ENCODE measurements at places on chromosomes 1 and 21.

DNA sequence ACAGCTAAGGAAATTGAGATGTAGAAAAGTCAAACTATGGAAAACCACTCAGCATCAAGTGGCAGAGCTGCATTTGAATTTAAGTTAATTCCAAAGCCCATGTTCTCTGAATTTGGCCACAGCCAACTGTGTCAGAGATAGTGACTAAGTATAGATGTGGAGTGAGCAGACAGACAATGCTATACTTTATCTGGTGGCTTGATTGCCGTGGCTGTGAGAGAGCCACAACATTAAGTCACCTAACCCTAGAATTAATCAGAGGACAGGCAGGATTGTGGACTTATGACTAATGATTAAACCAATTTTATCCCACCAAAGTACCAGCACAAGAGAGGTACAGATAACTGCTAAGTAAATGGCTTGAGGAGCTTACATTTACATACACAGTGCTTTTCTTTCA, 209.8 kb downstream of the TPR start:
- DNase-seq: no peak

DNA sequence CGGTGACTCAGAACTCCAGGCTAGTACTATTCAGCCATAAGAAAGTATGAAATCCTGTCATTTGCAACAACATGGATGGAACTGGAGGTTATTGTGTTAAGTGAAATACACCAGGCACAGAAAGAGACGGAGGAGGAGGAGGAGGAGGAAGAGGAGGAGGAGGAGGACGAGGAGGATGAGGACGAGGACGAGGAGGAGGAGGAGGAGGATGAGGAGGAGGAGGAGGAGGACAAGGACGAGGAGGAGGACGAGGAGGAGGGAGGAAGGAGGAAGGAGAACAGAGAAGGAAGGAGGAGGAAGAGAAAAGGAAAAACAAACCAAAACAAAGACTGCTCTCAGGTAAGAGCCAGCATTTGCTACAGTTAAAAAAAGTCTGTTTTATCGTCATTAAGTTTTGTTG, 178.7 kb downstream of the NPHP4 start:
- DNase-seq: no peak

GRCh38 chr21:17461014-17461413, 51.8 kb upstream of the CXADR start:
- DNase-seq: no peak

GRCh38 chr1:44929531-44929930, 56.9 kb downstream of the EIF2B3 start:
- no peak for DNase-seq

DNA sequence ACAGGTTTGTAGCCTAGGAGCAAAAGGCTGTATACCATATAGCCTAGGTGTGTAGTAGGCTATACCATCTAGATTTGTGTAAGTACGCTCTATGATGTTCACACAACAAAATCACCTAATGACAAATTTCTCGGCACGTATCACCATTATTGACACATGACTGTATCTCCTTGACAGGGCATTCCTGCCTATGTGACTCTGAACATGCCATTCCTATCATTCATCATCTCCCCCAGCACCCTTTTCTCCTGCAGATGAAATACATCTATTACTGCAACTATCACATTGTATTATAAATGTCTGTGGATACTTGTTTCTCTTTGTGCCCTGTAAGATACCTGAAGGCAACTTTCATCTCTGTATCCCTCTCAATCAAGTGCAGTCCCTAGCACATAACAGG, 29.9 kb downstream of the TP53BP2 start:
- DNase-seq: no peak

- DNase-seq: no peak
Measured at GRCh38 chr1:109885589-109885988, 25.1 kb upstream of the CSF1 start.

DNA sequence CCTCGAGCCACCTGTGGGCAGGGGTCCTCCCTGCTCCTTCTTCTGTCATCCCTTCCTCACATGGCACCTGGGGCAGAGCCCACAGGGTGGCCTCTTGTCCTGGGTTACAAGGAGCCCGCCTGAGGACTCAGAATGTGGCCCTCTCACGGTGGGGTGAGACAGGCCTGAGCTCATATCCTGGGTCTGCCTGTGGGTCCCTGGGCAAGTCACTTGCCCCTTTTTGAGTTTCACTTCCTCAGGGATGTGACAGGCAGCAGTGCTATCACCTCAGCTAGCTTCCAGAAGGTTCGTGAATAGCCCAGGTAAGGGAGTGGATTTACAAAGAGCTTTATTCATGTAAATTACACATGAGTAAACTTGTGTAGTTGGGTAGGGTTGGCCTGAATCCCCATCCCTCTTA, 33.5 kb downstream of the HTR6 start:
- DNase-seq: no peak

- no peak for DNase-seq
Measured at GRCh38 chr21:41931041-41931451, 22.8 kb downstream of the C2CD2 start.

- peak; percentile 72 for DNase-seq
Measured at GRCh38 chr1:241457421-241457820, 62.1 kb downstream of the FH start.

DNA sequence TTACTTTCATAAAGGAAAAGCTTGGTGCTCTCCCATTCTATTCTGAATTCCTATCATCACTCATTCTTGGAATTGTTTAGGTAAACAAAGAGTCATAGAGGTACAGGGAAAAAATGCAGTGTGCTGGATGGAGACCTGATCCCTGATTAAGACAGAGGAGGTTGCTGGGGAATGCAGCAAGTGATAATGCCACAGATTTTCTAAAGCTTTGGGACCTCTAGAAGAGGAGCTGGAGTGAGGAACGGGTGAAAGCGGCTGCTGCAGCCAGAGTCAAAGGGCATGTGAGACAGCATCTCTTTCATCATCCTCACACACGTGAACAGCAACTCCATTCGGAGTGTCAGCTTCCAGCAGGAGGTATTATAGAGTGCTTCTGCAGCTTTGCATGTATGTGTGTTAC, 54.9 kb upstream of the DIPK1A start:
- peak; percentile 36 for DNase-seq

- no peak for DNase-seq
Measured at GRCh38 chr21:42521384-42521783, 7.7 kb downstream of the SLC37A1 start.

DNA sequence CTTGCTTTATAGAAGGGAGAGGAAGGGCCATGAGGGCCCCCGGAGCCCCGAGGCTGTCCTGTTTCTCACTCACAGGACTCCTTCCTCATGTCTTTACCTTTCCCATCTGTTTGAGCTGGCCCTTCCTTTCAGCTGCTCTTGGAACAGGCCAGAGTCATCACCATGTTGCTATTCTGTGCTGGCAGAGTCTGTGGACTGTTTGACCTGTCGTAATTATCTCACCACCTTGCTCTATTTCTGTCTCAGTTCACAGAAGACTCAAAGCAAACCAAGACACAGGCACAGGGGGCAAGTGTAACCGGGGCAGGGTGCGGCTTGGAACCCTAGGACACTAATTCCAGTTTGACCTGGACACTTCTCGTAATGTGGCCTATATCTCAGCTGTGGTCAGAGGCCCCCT, 104.3 kb upstream of the CD34 start:
- no peak for DNase-seq

GRCh38 chr1:119318466-119319309, 49.9 kb upstream of the HAO2 start:
- DNase-seq: no peak

GRCh38 chr1:248622570-248623001, 12.3 kb downstream of the OR2T11 start:
- peak; percentile 6 for DNase-seq

- DNase-seq: peak; percentile 59
Measured at GRCh38 chr21:31732597-31733550, 956 bp upstream of the SCAF4 start.

DNA sequence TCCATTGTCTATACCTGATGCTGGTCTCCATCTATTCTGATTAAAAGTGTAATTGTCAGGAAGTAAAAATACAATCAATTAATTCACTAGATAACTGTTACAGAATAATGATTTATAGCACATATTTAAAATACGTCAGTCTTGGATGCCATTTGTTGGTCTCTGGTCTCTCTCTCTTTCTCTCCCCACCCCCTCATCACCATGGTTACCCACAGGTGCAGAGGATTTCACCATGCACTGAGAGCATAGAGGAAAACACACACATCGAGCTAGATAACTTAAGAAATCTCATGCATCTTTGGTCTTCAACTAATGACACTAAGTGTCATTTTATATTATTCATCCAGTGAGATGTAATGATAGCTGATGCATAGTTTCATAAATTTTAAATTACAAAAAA, 33.4 kb downstream of the LRRC53 start:
- DNase-seq: no peak

DNA sequence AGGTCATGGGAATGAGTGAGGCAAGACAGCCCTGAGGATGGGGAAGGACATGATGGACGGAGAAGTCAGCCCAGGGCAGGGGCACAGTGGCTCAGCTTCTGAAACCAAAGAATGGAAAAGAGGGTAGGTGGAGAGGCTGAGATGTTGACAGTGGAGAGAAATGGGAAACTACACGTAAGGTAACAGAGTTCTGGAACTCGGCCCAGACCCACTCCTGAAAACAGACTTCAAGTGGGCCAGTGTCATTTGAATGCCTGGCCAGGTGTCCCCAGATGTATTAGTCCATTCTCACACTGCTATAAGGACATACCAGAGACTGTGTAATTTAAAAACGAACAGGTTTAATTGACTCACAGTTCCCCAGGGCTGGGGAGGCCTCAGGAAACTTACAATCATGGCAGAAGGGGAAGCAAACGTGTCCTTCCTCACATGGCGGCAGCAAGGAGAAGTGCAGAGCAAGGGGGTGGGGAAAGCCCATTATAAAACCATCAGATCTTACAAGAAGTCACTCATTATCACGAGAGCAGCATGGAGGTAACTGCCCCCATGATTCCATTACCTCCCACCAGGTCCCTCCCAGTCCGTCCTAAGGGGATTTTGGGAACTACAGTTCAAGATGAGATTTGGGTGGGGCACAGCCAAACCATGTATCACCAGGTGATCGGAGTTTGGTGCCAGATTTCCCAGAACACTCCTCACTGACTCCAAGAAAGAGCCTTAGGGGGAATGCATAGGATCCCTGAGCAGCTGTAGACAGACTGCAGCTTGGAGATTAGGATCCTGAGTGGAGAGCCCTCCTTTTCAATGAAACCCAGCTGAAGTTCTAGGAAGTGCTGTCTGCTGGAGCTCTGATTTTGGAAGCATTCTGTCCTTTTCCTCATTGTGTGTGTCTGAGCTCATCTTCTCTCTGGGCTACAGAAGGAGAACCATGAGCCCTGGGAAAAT, 40.3 kb downstream of the FHAD1 start:
- DNase-seq: no peak

DNA sequence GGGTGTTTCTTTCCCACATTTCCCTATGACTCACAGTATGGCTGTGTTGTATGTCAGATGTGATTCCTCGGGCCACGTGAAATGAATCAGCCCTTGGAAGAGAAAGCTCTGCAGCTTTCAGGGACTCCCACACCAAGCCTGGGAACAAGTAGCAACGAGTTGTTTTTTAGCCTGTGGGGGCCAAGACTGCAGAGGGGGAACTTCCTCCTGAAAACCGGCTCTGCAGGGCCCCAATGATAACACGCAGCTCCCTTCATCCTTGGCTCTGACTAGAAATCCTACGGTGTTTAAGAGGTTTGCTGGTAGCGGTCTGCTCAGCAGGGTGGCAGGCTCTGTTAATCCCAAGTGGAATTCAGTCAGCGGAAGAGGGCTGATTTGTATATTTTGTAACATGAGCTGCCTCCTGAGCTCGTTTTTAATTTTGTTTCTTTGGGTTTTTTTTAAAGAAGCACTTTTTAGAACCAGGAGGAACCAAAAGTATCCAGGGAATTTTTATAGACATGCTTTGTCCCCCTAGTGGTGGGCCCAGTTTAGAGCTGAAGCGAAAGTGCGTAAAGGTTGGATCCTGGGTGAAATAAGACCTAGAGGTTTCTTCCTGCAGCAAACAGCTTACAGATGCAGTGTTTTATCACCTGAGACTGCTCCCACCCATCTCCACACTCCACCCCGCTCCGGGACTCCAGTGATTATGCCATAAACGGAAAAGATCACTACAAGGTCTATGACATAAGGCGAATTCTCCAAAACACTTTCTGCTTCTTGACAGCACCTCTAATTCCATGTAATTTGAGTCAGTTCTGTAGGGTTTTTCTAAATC, 48.8 kb downstream of the LAMC2 start:
- peak; percentile 88 for DNase-seq

- DNase-seq: no peak
Measured at GRCh38 chr1:87718241-87718950, 389.7 kb downstream of the LMO4 start.

DNA sequence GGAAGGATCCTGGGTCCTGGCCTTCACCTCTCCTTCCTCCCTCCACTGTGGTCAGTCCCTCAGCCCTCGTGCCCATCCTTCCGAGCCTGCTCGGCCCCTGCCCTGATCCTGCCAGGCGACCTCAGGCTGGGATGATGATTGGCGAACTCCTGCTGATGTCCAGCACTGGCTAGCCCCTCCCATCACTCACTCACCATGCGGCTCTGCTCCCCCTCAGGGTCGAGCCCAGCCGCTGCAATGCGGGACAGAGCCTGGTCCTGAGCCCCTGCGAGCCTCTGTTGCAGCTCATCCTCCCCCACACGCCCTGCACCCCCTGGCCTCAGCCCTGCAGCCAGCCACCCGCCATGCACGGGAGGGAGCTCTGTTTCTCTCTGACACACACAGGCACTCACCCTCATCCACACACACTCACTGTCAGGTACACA, 100.2 kb downstream of the DMRTB1 start:
- DNase-seq: no peak

DNA sequence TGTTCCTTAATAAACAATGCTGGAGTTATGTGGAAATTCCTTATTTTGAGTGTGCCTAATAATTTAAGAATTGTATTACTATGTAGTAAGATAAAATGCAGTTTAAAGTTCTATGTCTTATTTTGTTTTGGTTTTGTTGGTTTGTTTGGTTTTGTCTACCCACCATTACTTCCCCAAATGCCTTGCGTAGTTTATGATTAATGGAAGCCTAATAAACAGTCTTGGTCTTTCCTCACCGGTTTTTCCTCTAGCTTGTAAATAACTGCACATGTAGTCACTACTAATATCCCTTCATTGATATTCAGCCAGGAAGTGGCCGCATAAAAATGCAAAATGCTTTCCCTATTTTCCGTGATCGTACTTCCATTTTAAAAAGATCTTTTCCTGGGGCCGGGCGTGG, 2.9 kb downstream of the SDCCAG8 start:
- DNase-seq: no peak

- DNase-seq: no peak
Measured at GRCh38 chr1:68144856-68145255, 87.5 kb downstream of the WLS start.

- DNase-seq: no peak
Measured at GRCh38 chr1:98688110-98688739, 26.7 kb downstream of the SNX7 start.

GRCh38 chr1:185315445-185316071, 1.5 kb downstream of the IVNS1ABP start:
- DNase-seq: no peak
